NCI-H510A treated with DMSO at 0.1 percent for 48 hours (cell line): ENCODE measurements at places on chromosomes 1 and 21.
A peak's percentile ranks its signal among the peaks of the same experiment; 100 is the strongest.

- no peak for DNase-seq
Observed at GRCh38 chr1:218507355-218508002, 162.3 kb downstream of the TGFB2 start.

DNA sequence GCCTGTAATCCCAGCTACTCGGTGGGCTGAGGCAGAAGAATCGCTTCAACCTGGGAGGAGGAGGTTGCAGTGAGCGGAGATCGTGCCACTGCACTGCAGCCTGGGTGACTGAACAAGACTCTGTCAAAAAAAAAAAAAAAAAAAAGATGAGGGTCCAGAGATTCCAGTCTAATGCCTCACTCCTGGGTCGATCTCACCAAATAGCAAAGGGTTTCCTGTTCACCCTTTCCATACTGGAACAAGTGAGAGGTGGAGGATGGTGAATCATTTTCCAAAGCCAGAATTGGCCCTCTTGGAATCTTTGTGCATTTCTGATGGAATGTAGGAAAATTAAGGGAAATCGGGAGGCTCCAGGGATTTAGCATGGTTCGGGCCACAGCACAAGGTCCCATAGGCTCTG lies 58.1 kb upstream of the ZNF648 start:
- no peak for DNase-seq

- peak; percentile 19 for DNase-seq
Observed at GRCh38 chr1:229088711-229089110, 182.2 kb upstream of the RAB4A start.

- DNase-seq, result no peak
Observed at GRCh38 chr1:24442764-24443163, 27.2 kb downstream of the NIPAL3 start.

GRCh38 chr1:36223381-36223995 lies 755 bp upstream of the THRAP3 start:
- peak; percentile 88 for DNase-seq

DNA sequence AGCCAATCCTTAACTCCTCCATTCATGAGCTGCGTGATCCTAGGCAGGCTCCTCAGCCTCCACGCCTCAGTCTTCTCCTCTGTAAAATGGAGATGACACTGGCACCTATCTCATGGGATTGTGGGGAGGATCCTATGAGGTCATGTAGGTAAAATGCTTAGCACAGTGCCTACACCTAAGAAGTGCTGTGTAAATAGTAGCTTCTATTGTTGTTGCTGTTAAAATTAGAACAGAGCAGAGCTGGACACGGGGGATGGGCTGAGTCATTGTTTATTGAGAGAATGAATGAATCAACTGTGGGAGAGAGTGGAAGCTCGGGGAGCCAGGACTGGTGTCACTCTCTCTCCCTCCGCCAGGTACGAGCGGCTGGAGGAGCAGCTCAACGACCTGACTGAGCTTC lies 43.0 kb downstream of the TMCC2 start:
- peak; percentile 64 for DNase-seq

GRCh38 chr1:19815801-19816736 lies 986 bp upstream of the RNF186 start:
- peak; percentile 100 for DNase-seq

- DNase-seq, result no peak
Observed at GRCh38 chr1:158103861-158104522, 76.7 kb upstream of the CD1D start.

- DNase-seq, result no peak
Observed at GRCh38 chr21:38490411-38491020, 7.8 kb downstream of the ERG start.
